ENCODE measurements at places on chromosomes 7 and 10.

DNA sequence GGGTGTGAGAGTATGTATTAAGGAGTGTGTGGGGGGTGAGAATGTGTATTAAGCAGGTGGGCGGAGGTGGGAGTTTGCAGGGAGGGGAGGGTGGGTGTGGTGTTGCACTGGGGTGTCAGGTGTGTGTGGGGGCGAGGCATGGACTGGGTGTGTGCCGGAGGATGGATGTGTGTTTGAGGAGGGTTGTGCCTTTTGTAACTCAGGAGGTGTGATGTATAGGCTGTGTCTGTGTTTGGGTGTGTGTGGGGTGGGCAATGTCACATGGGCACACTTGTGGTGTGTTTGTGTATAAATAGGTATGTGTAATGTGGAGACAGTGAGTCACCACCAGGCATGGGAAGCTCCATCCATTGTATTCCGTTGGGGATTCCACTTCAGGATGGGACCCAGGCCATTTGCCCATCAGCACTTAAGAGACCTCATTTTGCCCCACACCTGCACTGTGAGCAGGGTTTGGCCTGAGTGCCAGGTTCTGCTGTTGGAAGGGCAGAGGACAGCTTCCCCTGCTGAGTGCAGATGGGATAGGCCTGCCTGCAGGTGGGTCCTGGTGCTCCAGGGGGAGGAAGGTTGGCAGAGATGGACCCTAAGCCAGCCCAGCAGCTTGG, 5.8 kb downstream of the UNC5B start:
- no peak for DNase-seq

GRCh38 chr7:42192851-42193461, 44.1 kb downstream of the GLI3 start:
- no peak for DNase-seq

DNA sequence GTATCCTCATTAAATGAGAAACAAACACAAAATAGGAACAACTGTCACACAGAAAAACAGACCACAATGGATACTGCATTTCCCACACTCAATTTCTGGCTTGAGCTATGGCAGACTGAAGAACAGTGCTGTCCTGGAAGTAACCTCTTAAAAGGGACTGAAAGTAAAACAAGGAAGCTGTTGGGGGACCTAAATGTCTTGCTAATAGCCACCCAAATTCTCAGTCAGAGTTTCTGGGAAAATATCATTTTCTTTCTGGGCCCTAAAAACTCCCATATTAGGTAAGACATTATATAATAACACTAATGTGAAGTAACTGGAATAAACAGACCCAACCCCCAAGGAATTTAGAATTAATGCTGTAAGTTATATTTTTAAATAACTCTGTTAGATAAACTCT, 80.9 kb upstream of the TFEC start:
- no peak for DNase-seq

DNA sequence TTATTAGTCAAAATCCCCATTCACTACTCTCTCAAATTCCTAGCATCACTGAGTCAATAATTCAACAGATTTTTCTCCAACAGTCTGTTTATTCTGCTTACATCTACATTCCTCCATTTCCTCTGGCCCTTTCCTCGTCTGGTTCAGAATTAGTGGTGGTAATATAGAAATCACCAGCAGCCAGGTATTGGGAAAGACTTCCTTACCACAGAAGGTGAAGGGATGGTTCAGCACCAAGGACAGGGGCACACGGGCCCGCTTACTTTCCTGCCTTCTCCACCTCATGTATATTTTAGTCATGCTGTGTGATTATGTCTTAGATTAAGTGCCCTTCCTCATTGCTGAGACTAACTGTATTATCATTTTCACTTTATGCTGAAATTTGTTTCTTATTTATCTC, 70.4 kb upstream of the APBB1IP start:
- peak; percentile 44 for DNase-seq

- DNase-seq = no peak
Measured at GRCh38 chr7:110065121-110065520, 1025.8 kb upstream of the LRRN3 start.

- no peak for DNase-seq
Measured at GRCh38 chr10:113011592-113012374, 61.7 kb downstream of the TCF7L2 start.

DNA sequence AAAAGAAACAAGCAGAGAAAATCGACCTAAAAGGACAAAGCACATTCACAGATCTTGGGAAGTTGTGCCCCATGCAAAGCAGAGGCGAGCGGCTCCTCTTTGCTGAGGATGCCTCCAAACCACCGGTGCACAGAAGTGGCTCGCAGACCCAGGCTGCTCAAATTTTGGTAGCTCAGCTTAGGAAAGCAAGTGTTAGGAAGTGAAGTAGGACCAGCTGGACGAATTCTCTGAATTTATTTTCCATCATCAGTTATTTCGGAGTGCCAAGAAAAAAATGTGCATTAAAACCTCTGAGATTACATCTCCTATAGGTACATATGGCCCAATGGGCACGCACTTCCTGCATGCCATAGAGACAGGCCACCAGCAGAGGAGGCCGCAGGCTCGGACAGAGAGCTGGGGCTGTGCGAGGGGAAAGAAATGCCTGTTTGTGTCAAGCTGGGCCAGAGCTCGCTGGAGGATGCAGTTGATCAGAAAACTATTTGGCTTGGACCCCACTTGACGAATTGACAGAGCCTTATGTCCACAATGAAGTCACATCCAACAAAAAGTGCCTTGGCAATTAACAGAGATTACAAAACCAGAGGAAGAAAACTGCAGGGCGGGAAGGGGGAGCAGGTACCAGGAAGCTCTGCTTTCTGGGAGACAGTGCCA, 122.3 kb upstream of the LYZL2 start:
- peak; percentile 80 for DNase-seq

GRCh38 chr10:123800289-123800688, 91.3 kb downstream of the CPXM2 start:
- no peak for DNase-seq

DNA sequence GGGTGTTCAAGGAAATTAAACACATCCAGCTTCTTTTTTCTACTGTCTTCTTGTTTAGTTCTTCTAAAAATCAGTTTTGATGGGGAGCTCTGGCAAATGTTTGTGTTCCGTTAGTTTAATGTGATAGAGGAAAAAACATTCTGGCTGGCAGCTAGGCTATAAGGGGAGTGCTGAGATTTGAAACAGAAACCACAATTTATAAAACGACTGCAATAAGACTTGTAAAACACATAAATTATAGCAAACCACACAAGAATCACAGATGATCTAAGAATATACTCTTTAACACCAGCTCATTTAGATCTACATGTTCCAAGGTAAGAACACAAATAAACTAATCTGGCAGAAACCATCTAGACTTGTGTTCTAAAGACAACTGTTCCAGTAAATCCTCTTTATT, 425.5 kb downstream of the CNTNAP2 start:
- DNase-seq = no peak

DNA sequence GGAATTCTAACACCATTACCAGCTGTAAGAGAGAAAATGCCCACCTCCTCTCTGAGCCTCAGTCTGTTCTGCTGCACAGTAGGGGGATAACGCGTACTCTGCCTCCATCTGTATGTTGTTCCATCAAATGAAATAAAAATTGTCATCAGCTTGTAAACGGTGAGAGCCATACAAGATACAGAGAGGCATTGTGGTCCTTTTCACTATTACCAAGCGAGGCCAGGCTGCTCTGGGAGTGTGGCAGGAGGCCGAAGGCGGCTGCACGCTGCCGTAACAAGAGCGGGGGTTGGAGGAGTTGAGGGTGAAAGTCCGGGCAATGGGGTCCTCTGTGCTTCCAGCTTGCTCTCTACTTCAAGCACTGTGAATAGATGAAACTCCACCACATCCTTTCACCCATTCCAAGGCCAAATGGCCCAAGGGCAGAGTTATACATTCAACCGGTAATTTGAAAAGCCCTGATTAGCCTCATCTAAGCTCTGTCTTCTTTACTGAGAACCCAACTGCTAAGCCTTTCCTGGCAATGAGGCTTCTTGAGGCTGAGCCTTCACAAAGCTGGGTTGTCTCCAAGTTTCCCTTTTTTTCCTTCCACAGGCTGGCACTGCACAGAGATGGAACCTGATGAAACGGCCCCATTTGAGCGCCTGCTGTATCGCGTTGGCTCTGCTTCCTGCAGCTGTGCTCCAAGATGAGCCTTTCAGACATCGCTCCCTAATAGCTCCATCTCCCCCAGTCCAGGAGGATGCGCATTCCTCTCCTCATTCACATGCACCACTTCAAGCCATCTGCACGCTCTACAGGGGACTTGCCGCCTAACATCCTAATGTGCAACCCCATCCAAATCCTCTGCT, 47.2 kb downstream of the PYROXD2 start:
- no peak for DNase-seq

GRCh38 chr10:125840406-125840805, 17.1 kb downstream of the BCCIP start:
- DNase-seq = no peak

DNA sequence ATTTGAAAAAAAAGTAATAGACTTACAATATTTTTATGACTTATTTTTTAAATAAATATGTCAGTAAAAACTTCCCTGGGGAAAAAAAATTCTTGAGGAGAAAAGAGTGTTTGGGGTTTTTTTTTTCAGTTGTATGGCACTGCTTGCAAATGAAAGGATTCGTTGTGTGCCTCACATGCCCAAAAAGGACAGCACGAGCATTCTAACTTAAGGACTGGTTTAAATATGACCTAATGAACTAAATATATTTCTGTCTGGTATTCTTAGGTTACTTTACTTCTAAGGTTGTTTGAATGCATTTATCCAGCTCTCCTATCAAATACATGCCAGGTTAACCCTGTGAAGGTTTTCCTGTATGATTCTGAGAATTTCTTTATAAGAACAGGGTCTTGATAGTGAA, 988 bp upstream of the CD36 start:
- no peak for DNase-seq

Data from stimulated activated CD4-positive, alpha-beta T cell treated with anti-CD3 and anti-CD28 coated beads, Interleukin-2, amount 100 ng/mL, for 24 hours (primary cell).